ENCODE measurements at places on chromosomes 1 and 21. TPM values are rescaled to one million over a fixed set of nuclear protein-coding genes. Genes with fewer than 3 reads are reported as not detected.

GRCh38 chr1:67801903-67802302, 31.4 kb downstream of the GNG12 start:
- no peak overlapping the region for H3K27ac ChIP-seq
- no peak overlapping the region for H3K4me3 ChIP-seq

CBR3 gene
- total RNA-seq: 1.5 TPM

GRCh38 chr1:225418059-225418458, 9.8 kb downstream of the LBR start:
- DNase-seq: no peak
- no peak overlapping the region for H3K4me3 ChIP-seq
- H3K27me3 ChIP-seq: no peaks in the 10 kb centered on the region
- H3K36me3 ChIP-seq: no peaks in the 10 kb centered on the region
- H3K4me1 ChIP-seq: no peaks in the 10 kb centered on the region

GRCh38 chr1:203860396-203861025, 888 bp upstream of the SNRPE start:
- peak; percentile 74 for DNase-seq
- H3K27me3 ChIP-seq: no peaks in the 10 kb centered on the region
- peaks cover 30% of the 10 kb centered on the region for H3K36me3 ChIP-seq

FCRL1 gene
- not detected for total RNA-seq

DNA sequence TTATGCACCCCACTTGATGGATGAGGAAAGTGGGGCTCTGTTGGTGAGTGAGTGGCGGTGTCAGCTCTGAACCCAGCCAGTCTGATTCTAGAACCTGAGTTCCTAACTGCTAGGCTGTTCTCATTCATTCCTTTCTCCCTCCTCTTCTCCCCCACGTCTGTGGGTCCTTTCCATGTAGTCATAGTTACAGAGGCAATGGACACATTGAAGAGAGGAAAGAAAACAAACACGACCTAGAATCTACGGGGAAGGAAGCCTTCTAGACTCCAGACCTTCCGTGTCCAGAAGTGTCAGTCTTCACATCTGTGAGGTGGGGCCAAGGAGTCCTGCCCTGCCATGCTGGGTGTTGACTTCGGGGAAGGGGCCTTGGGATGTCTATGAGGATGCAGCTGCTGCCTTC, 115.8 kb upstream of the WNT4 start:
- no peaks in the 10 kb centered on the region for H3K4me1 ChIP-seq
- DNase-seq: no peak
- no peaks in the 10 kb centered on the region for H3K27me3 ChIP-seq

GRCh38 chr1:6922096-6922931, 137.1 kb downstream of the CAMTA1 start:
- H3K4me3 ChIP-seq: no peak overlapping the region
- peak; percentile 69 for DNase-seq

GRCh38 chr1:112395256-112395820, 676 bp upstream of the CTTNBP2NL start:
- no peaks in the 10 kb centered on the region for H3K36me3 ChIP-seq
- H3K4me3 ChIP-seq: peak overlapping the region; percentile 7
- peak overlapping the region; percentile 80 for H3K27ac ChIP-seq
